ENCODE measurements at places on chromosomes 7 and 10.

GRCh38 chr7:144818511-144818910 is 17.3 kb downstream of the TPK1 start:
- DNase-seq, result no peak

GRCh38 chr7:140415361-140415760 is 11.5 kb downstream of the RAB19 start:
- DNase-seq, result no peak

DNA sequence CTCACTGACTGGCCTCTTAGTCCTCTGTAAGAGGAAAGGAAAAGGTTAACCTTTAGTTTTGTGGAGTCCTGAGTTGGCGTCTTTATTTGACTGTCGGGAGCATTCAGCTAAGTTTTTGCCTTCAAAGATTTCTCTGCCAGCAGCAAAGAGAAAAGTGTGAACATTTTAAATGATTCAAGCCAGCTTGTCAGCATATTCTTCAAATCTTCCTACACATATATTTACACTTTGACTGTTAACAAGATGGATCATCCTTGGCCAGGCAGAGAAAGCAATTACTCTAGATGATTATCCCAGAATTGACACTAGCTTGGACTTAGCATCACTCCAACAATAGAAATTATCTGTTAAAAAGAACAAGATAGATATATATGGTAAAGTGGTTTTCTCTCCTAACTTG is 15.8 kb upstream of the YAE1 start:
- no peak for DNase-seq

- no peak for DNase-seq
Observed at GRCh38 chr10:127570036-127570435, 20.9 kb downstream of the NPS start.

GRCh38 chr10:114000457-114001010 is 43.1 kb upstream of the ADRB1 start:
- DNase-seq, result no peak

DNA sequence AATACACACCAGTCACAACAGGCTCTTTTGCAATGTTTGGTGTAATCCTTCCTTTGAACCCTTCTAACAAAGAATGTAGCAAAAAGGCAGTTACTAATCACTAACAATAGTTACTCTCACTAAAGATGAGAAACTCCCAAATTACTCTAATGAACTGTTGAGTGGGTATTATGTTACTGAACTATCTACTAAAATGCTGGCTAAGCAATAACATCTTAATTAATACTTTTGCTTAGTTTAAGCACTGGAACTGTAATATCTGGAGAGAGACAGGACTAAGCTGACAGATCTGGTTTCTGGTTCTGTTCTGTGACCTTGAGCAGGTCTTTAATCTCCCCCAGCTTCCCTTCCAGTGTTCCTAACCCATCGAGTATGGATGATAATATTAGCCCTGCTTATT is 241.7 kb downstream of the CHCHD3 start:
- no peak for DNase-seq

- no peak for DNase-seq
Observed at GRCh38 chr10:14191871-14192270, 138.9 kb downstream of the FRMD4A start.

DNA sequence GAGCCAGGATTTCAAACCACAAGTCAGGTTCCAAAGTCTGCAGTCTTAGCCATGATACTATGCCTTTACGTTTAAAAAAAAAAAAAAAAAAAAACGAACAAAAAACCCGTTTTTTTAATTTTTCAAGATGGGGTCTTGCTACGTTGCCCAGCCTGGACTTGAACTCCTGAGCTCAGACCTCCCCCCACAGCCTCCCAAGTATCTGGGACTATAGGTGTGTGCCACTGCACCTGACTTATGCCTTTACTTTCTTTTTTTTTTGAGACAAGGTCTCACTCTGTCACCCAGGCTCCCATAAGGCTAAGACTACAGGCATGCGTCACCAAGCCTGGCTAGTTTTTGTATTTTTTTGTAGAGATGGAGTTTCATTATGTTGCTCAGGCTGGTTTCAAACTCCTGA is 14.7 kb downstream of the ASNS start:
- no peak for DNase-seq

DNA sequence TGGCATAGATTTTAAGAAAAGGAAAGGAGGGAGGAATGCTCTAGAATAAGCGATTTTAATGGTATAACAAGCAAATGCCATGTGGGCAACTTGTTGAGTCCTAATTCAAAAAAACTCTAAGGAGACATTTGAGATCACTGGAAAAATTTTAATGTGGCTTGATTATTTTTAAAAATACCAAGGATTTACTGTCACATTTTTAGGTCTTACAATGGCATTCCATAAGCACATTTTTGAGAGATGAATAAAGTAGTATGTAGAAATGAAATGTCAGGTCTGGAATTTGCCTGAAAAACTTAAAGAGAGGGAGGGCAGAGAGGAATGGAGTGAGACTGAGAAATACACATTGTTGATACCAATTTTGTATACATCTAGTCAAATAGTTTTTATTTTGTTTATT is 20.3 kb downstream of the NCAPG2 start:
- no peak for DNase-seq

DNA sequence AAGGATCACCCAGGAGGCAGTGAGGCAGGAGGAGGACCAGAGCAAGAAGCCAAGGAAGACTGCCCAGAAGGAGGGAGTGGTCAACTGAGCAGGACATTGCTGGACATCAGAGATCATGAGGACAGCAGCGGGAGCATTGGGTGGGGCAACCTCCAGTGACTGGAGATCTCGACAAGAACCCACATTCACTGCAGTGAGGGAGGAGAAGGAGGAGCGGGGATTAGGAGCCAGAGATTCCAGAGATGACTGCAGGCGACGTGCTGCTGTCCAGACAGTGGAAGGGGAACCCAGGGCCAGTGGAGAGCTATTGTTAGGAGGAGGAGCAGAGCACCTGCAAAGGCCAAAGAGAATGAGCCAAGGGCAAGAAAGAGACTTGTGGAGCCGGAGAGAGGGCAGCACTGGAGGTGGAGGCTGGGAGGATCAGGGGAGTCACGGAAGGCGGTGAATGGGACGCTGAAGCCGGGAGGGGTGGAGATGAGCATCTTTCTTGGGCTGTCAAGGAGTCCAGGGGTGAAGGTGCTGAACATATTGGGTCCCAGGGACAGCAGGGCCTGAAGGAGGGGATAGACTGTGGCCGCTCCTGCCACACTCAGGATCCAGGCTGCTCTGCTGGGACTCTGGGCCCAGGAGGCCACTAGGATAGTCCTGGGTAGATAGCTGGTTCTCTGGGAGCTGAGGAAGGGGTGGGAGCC is 140.1 kb upstream of the UNC5B start:
- DNase-seq, result no peak

GRCh38 chr7:142436601-142437000 is 178.7 kb upstream of the PRSS58 start:
- DNase-seq, result no peak

- DNase-seq, result no peak
Observed at GRCh38 chr7:55774327-55775050, 88.1 kb downstream of the SEPTIN14 start.

DNA sequence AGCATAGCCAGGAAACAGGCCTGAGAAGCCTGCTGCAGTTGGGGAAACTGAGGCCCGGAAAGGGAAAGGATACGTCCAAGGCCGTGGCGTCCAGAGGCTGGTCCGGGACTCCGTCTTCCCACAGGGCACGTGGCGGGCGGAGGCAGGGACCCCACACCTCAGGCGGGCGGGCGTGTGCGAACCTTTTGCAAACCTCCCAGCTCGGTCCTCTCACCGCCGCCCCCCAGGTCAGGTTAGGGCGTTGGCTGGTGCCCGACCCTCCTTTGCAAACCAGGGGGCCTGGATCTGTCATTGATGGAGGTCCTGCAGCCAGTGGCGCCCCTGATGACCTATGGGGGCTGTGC is 19.3 kb downstream of the FAM20C start:
- DNase-seq, result no peak

GRCh38 chr7:113801751-113802150 is 117.1 kb downstream of the PPP1R3A start:
- no peak for DNase-seq

DNA sequence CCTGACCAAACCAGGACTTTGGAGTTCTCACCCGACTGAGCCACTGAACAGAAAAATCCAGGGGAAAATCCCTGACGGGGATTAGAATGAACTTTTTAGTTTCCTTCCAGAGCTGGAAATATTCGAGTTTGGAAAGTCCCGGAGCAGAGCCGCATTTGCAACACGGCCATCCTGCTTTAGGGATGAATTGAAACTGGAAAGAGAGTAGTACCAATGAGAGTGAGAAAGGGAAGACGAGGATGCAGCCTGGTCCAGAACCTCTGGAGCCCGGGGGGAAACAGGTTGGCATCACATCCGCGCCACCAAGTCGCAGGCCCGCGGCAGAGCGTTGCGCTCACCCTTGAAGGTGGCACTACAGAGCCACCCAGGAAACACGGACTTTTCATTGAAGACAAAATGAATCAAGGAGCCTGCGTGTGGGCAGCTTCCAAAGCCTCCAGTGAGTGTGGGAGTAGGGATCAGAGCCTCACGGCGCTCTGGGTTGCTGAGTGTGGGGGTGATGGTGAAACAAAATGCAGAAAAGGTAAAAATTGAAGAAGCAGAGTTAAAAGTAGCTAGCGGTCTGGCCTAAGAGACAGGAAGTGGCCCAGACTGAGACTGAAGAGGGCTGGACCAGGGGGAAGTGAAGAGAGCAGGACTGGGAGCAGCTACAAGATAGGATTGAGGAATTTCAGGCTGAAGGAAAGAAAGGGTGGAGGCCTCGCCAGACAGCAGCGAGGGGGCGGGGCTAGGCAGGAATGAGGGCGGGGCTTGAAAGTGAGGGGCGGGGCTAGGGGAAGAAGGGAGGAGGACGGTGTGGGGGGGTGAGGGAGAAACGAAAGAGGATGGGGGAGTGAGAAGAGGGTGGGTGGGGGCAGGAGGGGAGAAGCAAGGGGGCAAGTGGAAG is 1.8 kb downstream of the SMURF1 start:
- peak; percentile 70 for DNase-seq

- no peak for DNase-seq
Observed at GRCh38 chr7:153381275-153382040, 621.9 kb downstream of the ACTR3B start.

- DNase-seq, result no peak
Observed at GRCh38 chr10:101686133-101686925, 8.6 kb downstream of the FBXW4 start.

- DNase-seq, result no peak
Observed at GRCh38 chr7:111756687-111757178, 194.4 kb upstream of the IMMP2L start.

- DNase-seq, result no peak
Observed at GRCh38 chr10:48205918-48206317, 68.6 kb downstream of the FRMPD2 start.

- DNase-seq, result no peak
Observed at GRCh38 chr10:94194256-94194655, 168.5 kb downstream of the NOC3L start.

DNA sequence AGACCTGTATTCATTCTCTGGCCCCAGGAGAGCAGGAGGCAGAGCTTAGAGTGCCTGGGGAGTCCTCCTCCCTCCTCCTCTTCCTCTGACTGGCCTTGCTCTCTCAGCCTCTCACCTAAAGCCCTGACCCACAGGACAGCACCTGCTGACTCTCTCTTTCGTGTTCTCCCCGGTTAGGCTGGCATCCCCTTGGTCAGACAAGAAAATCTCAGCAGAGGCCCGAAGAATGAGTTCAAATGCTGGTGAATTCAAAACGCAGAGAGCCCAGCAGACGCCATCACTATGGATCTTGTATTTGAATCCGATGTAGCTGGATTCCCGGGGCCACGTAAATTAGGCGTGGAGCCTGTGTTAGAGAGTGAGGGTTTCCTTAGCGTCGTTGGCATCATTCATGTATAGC is 255.3 kb downstream of the KLF6 start:
- no peak for DNase-seq

DNA sequence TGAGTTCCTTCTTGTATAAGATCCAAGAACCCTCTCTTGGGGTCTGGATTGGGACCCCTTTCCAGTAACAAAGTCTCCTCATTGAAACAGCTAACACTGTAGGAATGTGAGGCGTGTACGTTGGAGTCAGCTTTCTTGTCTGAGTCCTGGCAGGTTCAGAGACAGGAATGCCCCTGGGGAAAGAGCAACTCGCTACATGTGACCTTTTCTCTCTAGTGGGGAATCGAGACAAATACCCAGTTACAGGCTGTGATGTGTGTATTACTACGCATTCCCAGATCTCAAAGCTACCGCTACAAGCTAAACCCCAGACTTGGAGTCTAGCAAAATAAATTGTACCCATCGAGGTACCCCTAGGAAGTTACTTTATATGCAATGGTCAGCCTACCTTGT is 85.6 kb upstream of the FRMD4A start:
- no peak for DNase-seq

DNA sequence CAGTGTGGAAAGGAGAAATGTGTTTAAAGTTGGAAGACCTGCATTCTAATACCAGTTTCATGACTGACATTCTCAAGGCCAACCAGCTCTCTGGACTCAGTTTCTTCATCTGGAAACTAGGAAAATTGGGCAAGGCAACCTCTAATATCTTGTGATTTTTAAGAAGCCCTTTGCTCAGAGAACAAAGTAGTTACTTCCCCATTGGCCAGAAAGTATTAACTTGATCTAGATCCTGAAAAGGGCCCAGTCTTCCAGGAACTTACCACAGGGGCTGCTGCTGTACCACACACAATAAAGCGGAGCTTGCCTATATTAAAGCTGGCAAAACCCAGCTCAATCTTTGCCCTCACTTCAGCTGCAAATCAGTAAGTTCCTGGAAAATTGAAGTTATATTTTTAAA is 155.6 kb upstream of the ADO start:
- DNase-seq, result no peak

- peak; percentile 80 for DNase-seq
Observed at GRCh38 chr7:36291387-36292316, 98.0 kb upstream of the ANLN start.

DNA sequence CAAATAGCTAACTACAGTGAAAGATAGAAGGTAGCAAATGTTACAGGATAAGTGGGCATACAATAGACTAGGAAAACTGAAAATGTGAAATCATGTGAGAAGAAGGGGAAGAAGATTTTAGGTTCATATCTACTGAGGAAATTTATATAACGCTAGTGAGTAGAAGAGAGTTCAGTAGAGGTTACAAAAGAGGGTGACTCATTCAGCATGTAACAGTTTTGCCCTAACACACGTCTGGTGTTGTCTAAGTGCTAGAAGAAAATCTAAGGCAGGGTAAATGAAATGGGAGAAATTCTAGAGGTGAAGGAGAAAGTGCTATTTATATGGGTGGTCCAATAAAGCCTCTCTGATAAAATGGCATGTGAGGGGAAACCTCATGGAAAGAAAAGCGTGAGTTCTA is 731.4 kb upstream of the POT1 start:
- DNase-seq, result no peak

- no peak for DNase-seq
Observed at GRCh38 chr10:35140727-35141126, 14.1 kb downstream of the CREM start.

GRCh38 chr10:12238821-12239220 is 42.8 kb downstream of the CDC123 start:
- no peak for DNase-seq

- no peak for DNase-seq
Observed at GRCh38 chr7:80078159-80078731, 56.4 kb upstream of the GNAI1 start.

- no peak for DNase-seq
Observed at GRCh38 chr7:116601426-116601825, 70.6 kb upstream of the MET start.

- DNase-seq, result no peak
Observed at GRCh38 chr7:80498481-80499349, 13.1 kb downstream of the GNAT3 start.
